ENCODE measurements at places on chromosomes 5 and 9.

- DNase-seq: no peak
Measured at GRCh38 chr5:172266071-172266675, 17.4 kb downstream of the UBTD2 start.

- DNase-seq: no peak
Measured at GRCh38 chr5:142972064-142972570, 201.9 kb downstream of the ARHGAP26 start.

- DNase-seq: no peak
Measured at GRCh38 chr9:129109952-129110739, 447 bp downstream of the CRAT start.

DNA sequence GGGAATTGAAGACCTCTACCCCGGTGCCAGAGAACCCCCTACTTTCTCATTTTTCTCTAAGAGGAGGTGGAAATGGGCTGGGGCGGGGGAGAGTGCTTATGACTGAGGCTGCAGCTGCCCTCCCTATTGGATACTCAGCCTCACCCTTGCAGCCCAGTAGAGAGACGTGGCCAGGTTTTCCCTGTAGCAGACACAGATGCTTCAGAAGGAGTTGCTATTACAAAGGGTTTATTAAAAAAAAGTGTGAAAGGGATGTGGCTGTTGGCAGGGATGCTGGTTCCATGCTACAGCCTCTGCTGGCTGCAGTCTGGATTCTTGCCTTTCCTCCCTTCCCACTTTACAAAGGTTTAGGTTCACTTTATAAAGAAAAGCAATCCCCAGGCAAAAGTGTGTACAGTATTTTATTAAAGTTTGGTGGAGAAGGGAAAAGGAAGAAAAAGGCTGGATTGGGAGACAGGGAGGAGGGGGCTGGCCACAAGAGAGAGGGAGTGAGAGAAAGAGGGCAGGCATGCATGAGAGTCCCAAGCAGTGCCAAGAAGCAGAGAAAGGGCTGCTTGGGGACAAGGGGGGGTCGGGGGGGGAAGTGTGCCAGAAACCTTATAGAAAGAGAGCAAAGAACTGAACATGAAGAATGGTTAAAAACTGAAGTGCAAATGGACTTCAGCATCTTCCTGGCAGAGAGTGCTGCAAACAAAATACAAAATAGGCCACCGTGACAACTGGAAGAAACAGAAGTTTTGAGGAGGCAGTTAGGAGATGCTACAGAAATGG lies 29.5 kb upstream of the NFIB start:
- DNase-seq: no peak

DNA sequence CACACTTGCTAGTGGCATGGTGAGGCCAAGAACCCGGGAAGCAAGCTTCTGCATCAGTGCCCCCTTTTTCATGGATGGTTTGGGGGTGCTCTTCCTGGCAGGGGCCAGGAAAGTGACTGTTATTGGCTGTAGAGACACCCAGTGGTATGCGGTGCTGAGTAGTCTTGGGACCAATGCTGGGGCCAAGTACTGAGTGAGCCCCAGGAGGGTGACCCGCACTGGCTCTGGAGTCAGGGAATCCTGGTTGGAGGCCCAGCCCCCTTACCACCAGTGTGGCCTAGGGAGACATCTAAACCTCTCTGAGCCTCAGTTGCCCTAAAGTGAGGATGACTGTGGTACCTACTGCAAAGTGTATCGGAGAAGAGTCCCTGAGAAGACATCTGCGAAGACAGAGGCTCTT lies 41.2 kb upstream of the SYNPO start:
- no peak for DNase-seq

DNA sequence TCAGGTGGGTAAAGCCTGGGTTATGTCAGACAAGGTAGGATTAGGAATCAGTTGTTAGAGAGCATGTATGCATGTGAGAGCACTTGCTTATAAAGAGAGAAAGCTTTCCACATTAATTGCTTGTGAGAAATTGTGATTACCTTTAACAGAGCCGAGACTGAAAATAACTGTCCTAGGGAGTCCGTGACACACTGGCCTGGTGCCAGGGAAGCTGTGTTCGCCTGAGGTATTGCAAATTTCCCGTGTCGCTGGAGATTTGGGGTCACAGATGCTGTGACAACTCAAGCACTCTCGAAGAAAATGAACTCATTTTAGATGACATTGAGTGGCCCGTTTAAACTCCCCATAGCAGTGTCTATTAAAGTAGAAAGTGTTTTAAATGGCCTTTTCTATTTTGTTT lies 9.6 kb downstream of the SLC1A1 start:
- no peak for DNase-seq

GRCh38 chr5:126597156-126597555 lies 2.1 kb upstream of the ALDH7A1 start:
- no peak for DNase-seq

GRCh38 chr9:33931326-33931725 lies 114.4 kb downstream of the UBE2R2 start:
- DNase-seq: no peak

DNA sequence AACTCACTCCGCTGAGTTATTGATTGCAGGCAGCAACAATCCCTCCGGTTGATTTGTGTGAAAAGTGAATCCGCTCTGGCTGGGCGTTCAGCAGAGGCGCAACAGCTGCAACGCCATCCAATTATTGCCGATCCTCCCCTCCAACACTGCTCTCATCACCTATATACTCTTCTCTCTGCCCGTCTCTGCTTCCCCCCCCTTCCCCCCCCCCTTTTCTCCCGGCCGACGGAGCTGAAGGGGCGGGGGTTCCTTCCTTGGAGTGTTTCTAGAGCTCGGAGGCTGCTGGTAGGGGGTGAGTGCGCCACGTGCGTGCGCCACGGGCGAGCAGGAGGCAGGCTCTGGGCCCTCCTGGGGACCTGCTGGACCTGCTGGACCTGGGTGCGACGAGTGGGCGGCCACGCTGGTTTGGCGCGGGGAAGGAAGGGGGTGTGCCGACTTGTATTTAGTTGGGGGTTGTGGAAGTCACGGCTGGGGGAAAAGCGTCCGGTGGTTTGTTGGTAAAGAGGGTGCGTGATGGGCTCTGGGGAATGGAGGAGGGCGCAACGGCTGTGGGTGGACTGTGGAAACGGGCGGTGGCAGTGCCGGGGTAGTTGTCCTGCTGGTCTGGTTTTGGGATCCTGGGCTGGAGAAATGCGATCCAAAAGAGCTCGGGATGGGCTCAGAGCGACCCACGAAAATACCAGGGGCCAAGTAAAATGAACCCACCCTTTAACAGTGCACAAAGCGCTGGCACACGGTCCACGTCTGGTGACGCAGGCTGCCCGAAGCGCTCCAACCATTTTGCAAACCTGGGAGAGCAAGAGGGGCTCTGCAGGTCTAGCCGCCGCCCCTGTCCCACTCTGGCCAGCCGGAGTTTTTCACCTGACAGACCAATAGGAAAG lies 6.4 kb upstream of the MEF2C start:
- DNase-seq: no peak

DNA sequence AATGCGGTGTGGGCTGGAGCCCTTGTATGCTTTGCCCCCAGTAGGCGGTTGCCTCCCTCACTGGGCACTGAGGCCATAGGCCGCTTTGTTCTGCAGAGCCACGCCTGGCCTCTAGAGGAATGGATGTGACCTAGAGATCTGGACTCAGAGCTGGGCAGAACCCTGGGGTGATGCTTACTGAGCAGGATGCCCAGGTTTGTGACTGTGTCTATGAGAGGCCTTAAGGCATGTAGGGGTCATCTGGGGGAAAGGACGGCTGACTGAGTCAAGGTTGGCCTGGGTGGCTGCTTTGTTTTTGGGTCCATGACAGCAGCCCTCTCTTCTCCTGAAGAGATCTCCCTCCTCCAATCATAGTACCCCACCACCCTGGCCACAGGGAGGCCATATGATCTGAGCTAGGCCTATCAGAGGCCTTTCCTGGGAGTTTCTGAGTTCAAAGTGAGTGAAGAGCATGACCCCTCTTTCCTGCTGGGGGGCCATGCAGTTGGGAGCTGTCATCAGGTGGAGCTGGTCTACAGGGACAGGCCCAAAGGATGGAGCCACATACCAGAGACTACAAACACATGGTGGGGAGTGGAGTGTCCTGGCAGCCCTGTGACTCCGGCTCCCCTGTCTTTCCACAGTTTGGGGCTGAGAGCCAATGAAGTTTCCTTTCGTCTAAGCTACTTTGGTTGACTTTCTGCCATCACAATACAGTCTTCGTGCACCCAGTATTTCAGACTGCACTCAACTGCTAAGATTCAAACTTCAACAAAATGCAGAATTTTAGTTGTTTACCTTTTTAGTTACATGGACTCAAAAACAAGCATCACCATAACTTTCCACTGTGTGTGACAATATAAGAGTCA lies 165.4 kb downstream of the AUH start:
- DNase-seq: no peak

DNA sequence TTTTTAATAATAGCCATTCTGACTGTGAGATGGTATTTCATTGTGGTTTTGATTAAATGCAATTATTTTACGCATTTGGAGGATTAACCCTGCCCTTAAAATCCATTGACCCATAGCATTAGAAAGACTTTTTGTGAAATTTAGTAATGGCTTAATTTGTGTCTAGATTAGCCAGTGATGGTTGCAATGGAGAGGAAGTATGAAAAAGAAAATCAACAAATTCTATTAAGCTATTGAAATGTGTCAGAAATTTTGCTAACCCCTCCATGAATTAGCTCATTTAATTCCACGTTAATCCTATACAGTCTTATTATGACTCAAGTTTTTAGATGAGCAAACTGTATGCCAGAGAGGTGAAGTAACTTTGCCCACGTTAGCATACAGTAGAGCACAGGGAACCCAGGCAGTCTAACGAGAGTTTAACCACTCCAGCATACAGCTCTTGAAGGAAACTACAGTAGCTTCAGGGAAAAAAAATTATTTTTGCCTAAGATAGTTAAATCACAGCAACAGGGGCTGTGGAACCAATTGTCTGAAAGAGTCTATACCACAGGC lies 158.2 kb upstream of the PPP2R2B start:
- no peak for DNase-seq

DNA sequence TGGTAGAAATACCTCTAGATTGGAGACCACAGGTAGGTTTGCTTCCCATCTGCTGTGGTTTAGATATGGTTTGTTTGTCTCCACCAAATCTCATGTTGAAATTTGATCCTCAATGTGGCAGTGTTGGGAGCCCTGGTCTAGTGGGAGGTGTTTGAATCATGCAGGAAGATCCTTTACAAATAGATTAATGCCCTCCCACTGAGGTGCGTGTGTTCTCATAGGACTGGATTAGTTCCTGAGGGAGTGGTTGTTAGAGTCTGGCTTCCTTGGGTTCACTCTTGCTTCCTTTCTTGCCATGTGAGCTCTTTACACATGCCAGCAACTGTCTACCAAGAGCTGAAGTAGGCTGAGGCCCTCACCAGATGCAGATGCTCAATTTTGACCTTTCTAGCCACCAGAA lies 391.1 kb upstream of the GRIA1 start:
- DNase-seq: no peak

DNA sequence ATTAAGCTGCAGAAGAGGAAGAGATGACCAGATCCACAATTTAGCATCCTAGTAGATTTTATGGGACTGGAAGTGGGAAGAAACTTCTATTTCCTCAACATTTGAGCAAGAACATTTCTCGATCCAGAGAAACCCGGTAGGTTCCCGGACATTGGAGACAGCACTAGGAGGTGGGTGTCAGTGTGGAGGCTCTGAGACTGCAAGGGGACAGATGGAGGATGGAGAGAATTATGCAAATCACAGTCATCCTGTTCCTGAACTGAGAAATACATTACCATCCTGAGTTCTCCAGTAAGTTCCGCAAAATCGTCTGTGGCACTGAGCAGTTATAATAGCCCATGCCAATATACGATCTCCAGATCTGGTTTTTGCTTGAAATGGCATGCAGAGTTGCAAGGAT lies 25.6 kb downstream of the GLDC start:
- DNase-seq: no peak

DNA sequence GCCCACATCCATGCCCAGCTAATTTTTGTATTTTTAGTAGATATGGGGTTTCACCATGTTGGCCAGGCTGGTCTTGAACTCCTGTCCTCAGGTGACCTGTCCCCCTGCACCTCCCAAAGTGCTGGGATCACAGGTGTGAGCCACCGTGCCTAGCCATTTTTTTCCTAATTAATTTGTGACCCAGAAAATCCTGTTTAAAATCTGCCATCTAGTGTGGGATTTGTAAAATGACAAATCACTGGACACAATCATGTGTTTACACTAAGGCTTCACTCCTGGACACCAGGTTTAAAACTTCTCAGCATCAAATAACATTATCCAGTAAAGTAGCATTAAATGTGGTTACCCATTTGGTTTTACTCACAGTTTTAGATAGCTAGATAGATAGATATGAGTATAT lies 18.6 kb upstream of the KDM4C start:
- no peak for DNase-seq

DNA sequence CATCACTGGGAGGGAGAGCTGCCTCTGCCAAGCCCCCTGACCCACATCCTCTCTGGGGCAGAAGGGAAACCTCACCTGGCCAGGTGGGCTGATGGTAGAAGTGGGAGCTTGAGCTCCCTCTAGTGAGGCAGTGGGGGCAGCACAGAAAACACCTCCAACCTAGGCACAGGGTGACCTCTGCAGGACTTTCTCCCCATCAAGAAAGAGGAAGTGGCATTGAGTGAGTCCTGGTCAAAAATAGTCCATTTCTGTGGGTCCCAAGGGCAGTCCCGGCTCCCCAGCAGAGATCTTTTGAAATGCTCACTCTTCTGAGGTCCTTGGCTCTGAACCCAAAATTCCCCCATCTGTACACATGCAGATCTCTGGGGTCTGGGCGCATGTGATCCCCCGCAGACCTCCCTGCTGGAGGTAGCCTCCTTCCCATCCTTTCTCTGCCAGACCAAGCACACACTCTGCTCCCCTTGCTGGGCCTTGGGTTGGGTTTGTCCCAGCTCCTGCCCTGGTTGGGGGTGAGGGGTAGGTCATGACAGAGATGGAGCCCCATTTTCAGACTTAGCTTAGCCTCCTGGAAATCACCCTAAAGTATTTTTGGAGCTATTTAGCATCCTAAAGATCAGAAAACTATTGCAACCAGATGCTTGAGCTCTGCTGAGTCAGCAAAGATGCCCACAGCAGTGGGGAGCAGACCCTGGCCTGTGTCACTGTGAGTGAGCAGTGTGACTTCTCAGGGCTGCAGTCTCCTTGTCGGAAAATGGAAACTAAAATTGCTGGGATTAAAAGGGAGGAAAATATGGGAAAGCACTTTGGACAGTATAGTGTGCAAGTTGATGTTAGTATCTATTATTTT lies 41.6 kb upstream of the LCP2 start:
- no peak for DNase-seq

DNA sequence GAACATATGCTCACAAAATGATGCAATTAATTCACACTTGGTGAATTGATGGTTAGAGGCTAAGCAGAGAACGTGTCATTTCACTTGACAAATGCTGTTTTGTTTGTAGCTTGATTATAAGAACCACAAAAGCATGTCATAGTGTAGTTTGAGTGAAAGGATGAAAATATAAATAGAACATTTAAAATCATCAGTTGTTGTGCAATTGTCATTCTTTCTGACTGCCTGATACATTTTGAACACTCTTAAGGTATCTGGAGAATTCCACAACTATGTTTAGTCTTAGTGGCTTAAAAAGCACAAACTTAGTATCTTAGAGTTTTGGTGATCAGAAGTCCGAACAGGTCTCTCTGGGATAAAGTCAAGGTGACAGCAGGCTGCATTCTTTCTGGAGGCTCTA lies 129.4 kb downstream of the BASP1 start:
- no peak for DNase-seq

GRCh38 chr5:3593771-3594509 lies 1.7 kb upstream of the IRX1 start:
- no peak for DNase-seq
